ENCODE measurements at places on chromosomes 6 and 20. TPM values are rescaled to one million over a fixed set of nuclear protein-coding genes. Genes with fewer than 3 reads are reported as not detected.

The TAP2 gene
- total RNA-seq: 14.0 TPM

The SLC4A11 gene
- total RNA-seq: 0.37 TPM

The CPNE5 gene
- 4.5 TPM for total RNA-seq

The TRIM31 gene
- total RNA-seq: 1.3 TPM

Measured in urinary bladder (tissue), 4 donors.